ENCODE measurements at places on chromosomes 3 and 15. TPM values are rescaled to one million over a fixed set of nuclear protein-coding genes. Genes with fewer than 3 reads are reported as not detected.

- DNase-seq, result no peak
Observed at GRCh38 chr3:42608581-42608980, 8.1 kb downstream of the NKTR start.

GRCh38 chr3:181930105-181930504 lies 218.4 kb downstream of the SOX2 start:
- no peak for DNase-seq

DNA sequence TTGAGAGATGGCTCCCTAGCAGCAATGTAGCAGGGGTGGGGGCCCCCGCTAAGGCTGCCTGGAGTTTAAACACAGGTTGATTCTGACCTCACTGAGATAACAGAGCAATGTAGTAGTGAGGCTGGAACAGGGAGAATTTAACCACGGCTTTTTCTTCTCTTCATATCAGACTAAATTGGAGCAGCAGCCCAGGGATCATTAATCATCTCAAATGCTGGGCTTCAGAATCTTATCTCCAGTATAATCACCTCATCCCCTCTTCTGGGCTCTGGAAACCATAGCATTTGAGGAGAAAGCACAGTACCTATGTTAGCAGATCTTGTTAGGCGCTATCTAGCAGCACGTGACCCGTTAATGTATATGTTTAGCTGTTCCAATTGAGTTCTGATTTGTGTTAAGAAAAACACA lies 25.4 kb upstream of the DET1 start:
- no peak for DNase-seq

The ITIH3 gene
- total RNA-seq, result 0.51 TPM

GRCh38 chr3:56997675-56998074 lies 62.8 kb upstream of the SPATA12 start:
- DNase-seq, result no peak

- DNase-seq, result no peak
Observed at GRCh38 chr3:179336345-179336929, 11.1 kb upstream of the MFN1 start.

The SLC15A2 gene
- 8.5 TPM for total RNA-seq

- no peak for DNase-seq
Observed at GRCh38 chr3:196220587-196220986, 4.3 kb downstream of the SLC51A start.

- no peak for DNase-seq
Observed at GRCh38 chr15:55606214-55606613, 18.1 kb upstream of the PYGO1 start.

- DNase-seq, result no peak
Observed at GRCh38 chr3:51221959-51222358, 163.1 kb upstream of the MANF start.

- DNase-seq, result no peak
Observed at GRCh38 chr3:179932674-179933073, 104.1 kb downstream of the PEX5L start.

DNA sequence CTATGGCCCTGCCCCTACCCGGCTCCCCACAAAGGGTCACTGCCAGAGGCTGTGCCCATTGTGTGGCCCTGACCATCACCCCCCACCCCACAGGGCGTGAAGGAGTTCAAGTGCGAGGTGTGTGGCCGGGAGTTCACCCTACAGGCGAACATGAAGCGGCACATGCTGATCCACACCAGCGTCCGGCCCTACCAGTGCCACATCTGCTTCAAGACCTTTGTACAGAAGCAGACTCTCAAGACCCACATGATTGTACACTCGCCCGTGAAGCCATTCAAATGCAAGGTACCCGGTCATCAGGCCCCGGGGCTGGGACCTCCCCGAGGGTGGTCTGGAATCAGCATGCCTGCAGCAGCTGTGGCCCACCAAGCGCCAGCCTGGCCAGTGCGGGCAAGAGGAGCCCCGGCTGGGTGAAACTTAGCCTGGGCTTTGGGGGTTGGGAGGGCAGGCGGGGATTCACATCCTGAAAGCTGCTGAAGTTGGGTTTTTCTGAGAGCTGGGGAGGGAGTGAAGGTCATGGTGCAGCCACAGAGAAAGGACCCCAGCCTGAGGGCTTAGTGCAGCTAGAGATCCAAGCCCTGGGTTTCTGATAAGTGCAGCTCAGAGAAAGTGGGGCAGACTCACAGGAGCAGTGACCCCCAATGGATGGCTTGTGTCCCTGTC lies 29.2 kb downstream of the IDH2 start:
- no peak for DNase-seq

- DNase-seq, result no peak
Observed at GRCh38 chr3:13822871-13823585, 56.8 kb downstream of the WNT7A start.

The SOX14 gene
- not detected for total RNA-seq

DNA sequence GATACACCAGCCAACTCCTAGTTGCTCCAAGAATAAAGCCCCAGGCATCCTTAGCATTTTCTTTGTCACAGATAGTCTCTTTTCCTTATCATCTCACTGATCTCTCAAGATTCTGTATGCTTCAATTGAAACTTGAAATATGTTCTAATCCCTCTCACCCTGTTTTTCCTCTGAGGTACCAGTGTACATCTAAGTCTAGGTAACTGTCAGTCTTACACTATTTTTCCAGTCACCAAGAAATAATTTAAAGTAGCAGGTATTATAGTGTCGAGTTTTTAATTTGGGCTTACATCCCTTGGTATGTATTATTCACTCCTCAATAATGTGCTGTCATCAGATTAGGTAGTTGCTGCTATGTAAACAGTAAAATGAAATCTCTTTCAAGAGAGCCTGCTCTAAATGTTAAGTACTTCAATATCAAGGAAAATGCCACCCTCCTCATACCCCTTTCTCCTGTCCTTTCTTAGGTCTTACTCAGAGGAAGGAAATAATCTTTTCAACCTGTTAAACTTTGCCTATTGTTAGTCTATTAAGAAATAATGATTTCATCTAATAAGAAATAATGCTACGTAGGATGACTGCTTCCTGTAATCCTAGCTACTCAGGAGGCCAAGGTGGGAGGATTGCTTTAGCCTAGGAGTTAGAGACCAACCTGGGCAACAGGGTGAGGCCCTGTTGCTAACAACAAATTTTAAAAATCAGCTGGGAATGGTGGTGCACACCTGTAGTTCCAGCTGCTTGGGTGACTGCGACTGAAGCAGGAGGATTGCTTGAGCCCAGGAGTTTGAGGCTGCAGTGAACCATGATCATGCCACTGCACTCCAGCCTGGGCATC lies 39.8 kb downstream of the TSC22D2 start:
- DNase-seq, result no peak

- no peak for DNase-seq
Observed at GRCh38 chr3:152703245-152703890, 131.6 kb upstream of the P2RY1 start.

- DNase-seq, result no peak
Observed at GRCh38 chr3:54826251-54826691, 101.6 kb downstream of the LRTM1 start.

GRCh38 chr3:131216801-131217200 lies 164.8 kb upstream of the NUDT16 start:
- DNase-seq, result peak; percentile 57

- DNase-seq, result no peak
Observed at GRCh38 chr3:40623567-40623966, 98.8 kb downstream of the ZNF621 start.

The FAM162A gene
- 155 TPM for total RNA-seq

DNA sequence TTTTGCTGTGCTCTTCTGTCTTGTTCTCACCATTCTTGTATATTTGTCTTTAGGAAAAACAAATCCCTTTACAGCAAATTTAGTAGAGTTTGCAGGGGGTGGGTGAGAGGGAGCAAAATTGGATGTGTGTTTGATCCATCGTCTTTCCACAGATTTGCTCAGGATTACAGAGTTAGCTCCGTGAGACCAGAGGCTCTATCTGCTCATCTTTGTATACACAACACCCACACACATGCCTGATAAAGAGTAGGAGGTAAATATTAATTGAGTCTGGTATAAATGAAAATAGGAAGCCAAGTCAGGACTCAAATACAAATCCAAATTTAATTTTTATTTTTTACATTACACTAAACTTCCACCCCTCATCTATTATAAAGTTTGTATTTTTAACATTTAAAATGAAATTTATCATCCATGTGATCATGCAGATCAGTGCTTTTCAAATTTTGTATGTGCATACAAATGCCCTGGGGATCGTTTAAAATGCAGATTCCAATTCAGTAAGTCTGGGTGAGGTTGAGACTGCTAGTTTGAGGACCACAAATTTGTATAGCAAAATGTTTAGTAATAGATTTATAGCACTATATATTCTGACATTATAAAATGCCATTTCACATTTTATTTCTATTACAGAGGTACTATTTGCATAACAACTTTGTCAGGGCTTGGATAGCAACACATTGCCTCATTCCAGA lies 326.7 kb downstream of the LSAMP start:
- DNase-seq, result no peak

- peak; percentile 87 for DNase-seq
Observed at GRCh38 chr3:186930641-186931531, 560 bp downstream of the ST6GAL1 start.

The HCLS1 gene
- total RNA-seq, result 25.9 TPM

- DNase-seq, result no peak
Observed at GRCh38 chr3:109331692-109332091, 5.7 kb downstream of the DPPA4 start.

- no peak for DNase-seq
Observed at GRCh38 chr3:70889162-70890019, 577.0 kb upstream of the MDFIC2 start.

The AP3B2 gene
- 0.20 TPM for total RNA-seq

The PRSS50 gene
- total RNA-seq, result not detected

GRCh38 chr3:110069761-110070160 lies 732.4 kb upstream of the DPPA4 start:
- no peak for DNase-seq
